Neural crest cell (in vitro differentiated cells): ENCODE measurements at places on chromosomes 13 and 19.
A peak's percentile ranks its signal among the peaks of the same experiment; 100 is the strongest.

DNA sequence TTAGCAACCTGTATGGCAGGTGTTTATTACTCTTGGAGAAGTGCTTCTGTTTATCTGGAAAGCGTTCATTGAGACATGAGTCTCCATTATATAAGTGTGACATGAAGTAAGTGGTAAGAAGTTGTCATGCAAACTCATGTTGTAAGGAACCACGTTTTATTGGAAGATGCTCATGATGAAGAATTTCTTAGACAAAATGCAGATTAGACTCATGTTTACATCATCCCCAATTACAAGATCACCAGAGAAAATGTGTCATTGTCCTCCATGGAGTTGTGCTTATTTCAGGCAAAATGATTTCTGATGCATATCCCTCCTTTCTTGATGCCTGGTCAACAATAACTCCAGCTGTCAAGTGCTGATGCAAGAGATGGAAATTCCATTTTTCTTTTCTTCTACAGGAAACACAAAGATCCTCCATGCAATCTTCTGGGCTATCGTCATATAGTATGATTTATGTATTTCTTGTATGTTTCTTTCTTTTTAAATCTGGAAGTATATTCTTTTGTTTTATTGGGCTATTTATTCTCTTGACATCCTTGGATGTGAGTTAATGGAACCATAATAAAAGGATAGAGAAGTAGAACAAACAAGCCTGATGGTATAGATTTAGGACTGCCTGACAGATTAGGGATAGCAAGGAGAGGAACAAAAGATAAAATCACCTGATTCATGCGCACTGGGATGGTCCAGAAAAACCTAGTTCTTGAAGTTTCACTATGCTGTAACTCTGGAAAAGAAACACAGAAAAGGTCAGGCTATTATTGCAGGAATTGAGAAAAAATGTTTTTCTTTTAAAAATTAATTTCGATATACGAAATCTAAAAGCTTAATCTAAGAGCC lies 50.7 kb upstream of the DIAPH3 start:
- H3K27me3 ChIP-seq: peaks cover 2% of the 10 kb centered on the region
- H3K27ac ChIP-seq: no peak overlapping the region

DNA sequence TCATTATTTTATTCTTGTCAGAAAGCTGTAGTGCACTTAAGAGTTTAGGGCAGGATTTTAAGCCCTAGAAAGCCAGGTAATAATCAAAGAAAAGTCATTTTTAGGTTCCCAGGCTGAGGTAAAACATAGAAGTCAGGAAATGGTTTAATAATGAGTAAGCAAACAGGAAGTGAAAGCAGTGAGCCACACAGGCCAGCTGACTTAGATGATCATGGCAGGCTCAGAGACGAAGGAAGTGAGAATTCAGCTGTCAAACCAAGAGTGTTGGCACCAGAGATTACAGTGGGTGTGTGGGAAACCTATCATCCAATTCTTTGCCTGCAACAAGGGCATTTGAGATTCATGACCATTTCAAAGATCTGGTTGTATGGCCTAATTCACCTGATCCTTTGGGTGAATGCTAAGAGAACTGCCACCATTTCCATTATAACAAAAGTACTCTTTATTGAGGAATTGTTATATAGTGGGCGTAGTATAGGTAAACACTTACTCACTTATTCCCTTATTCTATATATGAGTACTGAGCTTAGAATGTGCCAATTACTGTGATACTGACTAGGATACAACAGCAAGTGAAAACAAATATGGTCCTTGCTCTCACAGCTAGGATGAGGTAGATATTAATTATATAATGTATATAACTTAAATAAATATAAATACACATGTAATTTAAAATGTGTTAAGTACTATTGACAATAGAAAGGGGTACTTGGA lies 103.7 kb upstream of the EDNRB start:
- peaks cover 30% of the 10 kb centered on the region for H3K36me3 ChIP-seq
- H3K4me1 ChIP-seq: peaks cover 46% of the 10 kb centered on the region
- peak overlapping the region; percentile 2 for H3K27ac ChIP-seq
- no peak for DNase-seq
- H3K27me3 ChIP-seq: peaks cover 6% of the 10 kb centered on the region

DNA sequence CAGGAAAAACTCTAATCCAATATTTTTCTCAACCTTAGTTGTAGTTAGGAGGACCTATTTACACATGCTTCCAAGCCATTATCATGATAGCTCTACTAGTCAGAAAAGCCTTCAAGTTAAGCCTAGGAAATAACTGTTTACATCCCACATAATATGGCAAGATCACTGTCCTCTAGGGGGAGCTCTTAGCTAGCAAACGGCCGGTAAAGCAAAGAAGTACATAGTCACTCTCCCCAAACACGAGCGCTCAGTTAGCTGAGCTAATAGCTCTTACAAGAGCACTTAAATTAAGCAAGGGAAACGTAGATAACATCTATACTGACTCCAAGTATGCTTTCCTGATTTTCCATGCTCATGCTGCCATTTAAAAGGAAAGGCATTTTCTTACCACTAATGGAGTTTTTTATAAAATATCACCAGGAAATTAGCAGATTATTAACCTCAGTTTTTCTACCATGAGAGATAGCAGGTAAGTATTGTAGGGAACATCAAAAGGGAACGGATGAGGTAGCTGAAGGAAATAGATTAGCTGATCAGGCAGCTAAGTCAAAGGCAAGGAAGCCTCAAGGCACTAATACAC lies 100.6 kb upstream of the PABPC3 start:
- DNase-seq: peak; percentile 54
- no peaks in the 10 kb centered on the region for H3K4me1 ChIP-seq
- peaks cover 8% of the 10 kb centered on the region for H3K27me3 ChIP-seq
- H3K27ac ChIP-seq: no peak overlapping the region
- H3K4me3 ChIP-seq: no peak overlapping the region

DNA sequence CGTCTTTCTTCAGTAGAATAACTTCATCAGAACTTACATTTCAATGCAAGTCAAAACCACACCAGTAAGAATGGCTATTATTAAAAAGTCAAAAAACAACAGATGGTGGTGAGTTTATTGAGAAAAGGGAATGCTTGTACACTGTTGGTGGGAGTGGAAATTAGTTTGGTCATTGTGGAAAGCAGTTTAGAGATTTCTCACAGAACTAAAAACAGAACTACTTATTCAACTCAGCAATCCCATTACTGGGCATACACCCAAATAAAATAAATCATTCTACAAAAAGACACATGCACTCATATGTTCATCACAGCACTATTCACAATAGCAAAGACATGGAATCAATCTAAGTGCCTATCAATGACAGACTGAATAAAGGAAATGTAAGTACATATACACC lies 231.2 kb downstream of the NHLRC3 start:
- peaks cover 7% of the 10 kb centered on the region for H3K4me1 ChIP-seq
- no peak overlapping the region for H3K27ac ChIP-seq
- H3K4me3 ChIP-seq: no peak overlapping the region
- no peaks in the 10 kb centered on the region for H3K36me3 ChIP-seq
- no peaks in the 10 kb centered on the region for H3K27me3 ChIP-seq

- H3K36me3 ChIP-seq: no peaks in the 10 kb centered on the region
- no peak for DNase-seq
- peaks cover 13% of the 10 kb centered on the region for H3K4me1 ChIP-seq
- H3K4me3 ChIP-seq: no peak overlapping the region
- H3K27ac ChIP-seq: no peak overlapping the region
Observed at GRCh38 chr19:31715249-31715945, 366.2 kb upstream of the TSHZ3 start.

GRCh38 chr19:42965176-42965575 lies 28.2 kb upstream of the PSG7 start:
- H3K27me3 ChIP-seq: no peaks in the 10 kb centered on the region
- no peak overlapping the region for H3K27ac ChIP-seq
- H3K4me1 ChIP-seq: no peaks in the 10 kb centered on the region
- no peaks in the 10 kb centered on the region for H3K36me3 ChIP-seq
- DNase-seq: no peak

GRCh38 chr13:67048821-67049150 lies 181.3 kb downstream of the PCDH9 start:
- no peaks in the 10 kb centered on the region for H3K36me3 ChIP-seq
- H3K27me3 ChIP-seq: no peaks in the 10 kb centered on the region
- no peak overlapping the region for H3K4me3 ChIP-seq
- peaks cover 5% of the 10 kb centered on the region for H3K4me1 ChIP-seq
- DNase-seq: no peak

- H3K4me3 ChIP-seq: peak overlapping the region; percentile 32
- H3K36me3 ChIP-seq: peaks cover 11% of the 10 kb centered on the region
- DNase-seq: no peak
- no peaks in the 10 kb centered on the region for H3K27me3 ChIP-seq
- peaks cover 19% of the 10 kb centered on the region for H3K4me1 ChIP-seq
- no peak overlapping the region for H3K27ac ChIP-seq
Observed at GRCh38 chr13:100542826-100543156, 45.8 kb downstream of the GGACT start.

DNA sequence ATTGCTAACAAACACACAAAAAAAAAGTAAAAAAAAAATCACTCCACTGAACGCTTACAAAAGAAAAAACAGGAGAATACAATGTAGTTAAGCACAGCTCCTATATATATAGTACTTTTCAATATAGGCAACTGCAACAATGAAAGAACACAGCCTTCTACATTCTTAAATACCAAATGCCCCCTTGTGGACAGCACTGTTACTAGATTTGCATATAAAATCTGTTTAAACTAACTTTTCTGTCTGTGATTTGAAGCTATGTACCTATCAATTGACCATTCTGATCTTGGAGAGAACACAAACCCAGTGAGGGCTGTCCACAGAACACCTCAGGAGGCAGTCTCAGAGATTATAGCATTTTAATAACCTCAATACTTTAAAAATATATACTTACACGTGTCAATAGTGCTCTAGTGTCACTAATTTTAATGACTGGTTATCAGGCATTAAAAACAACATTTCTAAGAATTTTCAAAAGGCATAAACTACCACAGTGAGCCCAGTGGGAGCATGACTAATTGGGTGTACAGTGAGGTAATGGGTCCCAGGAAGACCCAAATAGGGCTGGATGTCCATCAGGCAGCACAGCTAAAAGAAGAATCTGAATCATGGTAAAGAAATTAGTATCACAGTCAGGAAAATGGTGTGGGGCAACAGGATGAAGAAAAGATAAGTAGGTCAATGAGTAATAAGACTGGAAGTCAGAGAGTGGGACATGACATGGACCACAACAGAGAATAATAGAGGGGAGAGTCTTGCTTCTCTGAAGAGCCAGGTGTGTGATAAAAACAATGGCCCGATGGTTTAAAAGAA lies 22.2 kb downstream of the CCDC169 start:
- H3K4me1 ChIP-seq: no peaks in the 10 kb centered on the region
- H3K36me3 ChIP-seq: no peaks in the 10 kb centered on the region
- H3K27me3 ChIP-seq: peaks cover 8% of the 10 kb centered on the region
- DNase-seq: peak; percentile 23
- H3K4me3 ChIP-seq: no peak overlapping the region

GRCh38 chr19:2603334-2603733 lies 99.2 kb downstream of the GNG7 start:
- no peak overlapping the region for H3K4me3 ChIP-seq
- DNase-seq: no peak
- no peaks in the 10 kb centered on the region for H3K36me3 ChIP-seq
- peaks cover 23% of the 10 kb centered on the region for H3K4me1 ChIP-seq
- H3K27me3 ChIP-seq: peaks cover 26% of the 10 kb centered on the region

DNA sequence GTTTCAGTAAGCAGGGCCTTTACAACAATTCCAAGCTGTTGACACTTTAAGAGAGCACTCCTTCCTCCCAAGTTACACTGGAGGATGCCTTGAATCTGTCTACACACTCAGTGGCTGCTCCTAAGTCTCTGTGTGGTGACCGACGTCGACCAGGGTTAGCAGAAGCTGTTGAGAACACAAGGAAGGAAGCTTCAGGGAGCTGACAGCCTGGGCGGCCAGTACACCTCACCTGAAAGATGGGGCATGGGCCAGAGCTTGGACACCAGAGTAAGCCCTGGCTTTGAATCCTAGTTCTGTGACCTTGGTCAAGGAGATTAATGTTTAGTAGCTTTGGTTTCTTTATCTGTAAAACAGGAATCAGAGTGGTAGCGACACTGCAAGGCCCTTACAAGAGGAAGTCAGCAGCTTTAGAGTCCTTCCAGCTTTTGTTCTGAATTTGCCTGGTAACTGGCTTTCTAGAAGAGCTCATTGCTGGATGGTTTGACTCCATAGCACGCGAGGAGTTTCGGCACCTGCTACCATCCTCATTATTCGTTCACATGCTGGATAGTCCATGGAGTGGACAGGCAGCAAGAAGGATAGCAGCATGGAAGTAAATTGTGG lies 214.2 kb downstream of the FGF9 start:
- H3K27me3 ChIP-seq: peaks cover 4% of the 10 kb centered on the region
- DNase-seq: no peak
- H3K4me3 ChIP-seq: no peak overlapping the region
- H3K27ac ChIP-seq: no peak overlapping the region
- H3K36me3 ChIP-seq: no peaks in the 10 kb centered on the region

DNA sequence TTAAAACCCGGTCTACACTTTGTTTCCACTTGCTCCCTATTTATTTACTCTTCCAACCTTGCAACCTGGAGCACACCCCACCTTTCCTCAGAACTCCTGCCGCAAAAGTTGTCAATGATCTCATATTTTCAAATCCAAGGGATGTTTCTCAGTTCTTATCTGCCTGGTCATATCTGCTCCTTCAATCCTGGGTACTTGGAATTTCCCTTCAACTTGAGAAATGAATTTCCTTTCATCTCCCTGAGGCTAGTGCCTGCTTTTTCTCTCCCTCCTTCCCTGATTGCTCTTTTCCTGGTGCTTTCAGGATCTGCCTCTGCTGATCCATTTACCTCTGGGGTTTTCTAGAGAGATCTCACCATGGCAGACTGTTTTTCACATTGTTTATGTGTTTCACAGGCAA lies 154.8 kb upstream of the IRS2 start:
- no peak for DNase-seq
- no peaks in the 10 kb centered on the region for H3K4me1 ChIP-seq
- H3K27ac ChIP-seq: no peak overlapping the region
- H3K36me3 ChIP-seq: no peaks in the 10 kb centered on the region
- H3K27me3 ChIP-seq: peaks cover under 1% of the 10 kb centered on the region
- no peak overlapping the region for H3K4me3 ChIP-seq

GRCh38 chr19:33390908-33391630 lies 17.6 kb downstream of the CEBPG start:
- no peaks in the 10 kb centered on the region for H3K27me3 ChIP-seq
- DNase-seq: no peak
- no peak overlapping the region for H3K27ac ChIP-seq

DNA sequence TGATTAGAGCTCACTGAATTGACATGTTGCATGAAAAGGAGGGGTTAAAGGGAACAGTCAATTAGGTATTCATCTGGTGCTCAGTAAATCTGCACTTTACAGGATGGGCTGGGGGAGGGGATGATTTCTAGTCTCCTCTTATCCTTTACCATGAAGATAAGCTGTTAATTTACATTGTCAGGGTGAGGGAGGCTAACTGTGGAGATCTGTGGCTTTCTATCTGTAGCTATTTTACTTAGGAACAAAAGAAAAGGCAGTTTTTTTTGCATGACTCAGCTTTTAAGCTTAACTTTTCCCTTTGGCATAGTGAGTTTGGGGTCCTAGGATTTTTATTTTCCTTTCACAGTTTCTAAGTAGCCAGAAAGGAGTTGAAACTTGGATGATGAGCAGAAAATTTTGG lies 253.3 kb downstream of the LMO7 start:
- H3K4me3 ChIP-seq: no peak overlapping the region
- H3K4me1 ChIP-seq: peaks cover 25% of the 10 kb centered on the region
- no peaks in the 10 kb centered on the region for H3K27me3 ChIP-seq
- H3K36me3 ChIP-seq: no peaks in the 10 kb centered on the region
- H3K27ac ChIP-seq: no peak overlapping the region
- no peak for DNase-seq
